ENCODE measurements at places on chromosomes 4 and X.

- peak; percentile 39 for DNase-seq
Measured at GRCh38 chr4:66052426-66052825, 382.1 kb upstream of the EPHA5 start.

DNA sequence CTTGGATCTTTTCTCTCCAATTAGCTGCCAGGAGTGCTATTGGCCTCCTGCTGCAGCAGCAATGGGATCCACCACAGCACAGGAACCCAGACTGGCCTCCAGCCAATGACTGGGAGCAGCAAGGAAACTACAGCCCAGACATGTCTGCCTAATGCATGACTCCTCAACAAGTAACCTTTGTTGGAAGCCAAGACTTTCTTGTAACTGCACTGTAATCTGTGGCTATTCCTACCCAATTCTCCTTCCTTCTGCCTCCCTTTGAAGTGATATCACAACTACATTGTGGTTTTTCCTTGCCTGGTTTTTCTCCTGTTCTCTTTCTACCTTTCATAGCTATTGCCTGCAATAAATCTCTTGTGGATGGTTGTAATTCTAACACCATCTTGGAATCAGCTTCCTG is 39.8 kb downstream of the SNCA start:
- DNase-seq: no peak

DNA sequence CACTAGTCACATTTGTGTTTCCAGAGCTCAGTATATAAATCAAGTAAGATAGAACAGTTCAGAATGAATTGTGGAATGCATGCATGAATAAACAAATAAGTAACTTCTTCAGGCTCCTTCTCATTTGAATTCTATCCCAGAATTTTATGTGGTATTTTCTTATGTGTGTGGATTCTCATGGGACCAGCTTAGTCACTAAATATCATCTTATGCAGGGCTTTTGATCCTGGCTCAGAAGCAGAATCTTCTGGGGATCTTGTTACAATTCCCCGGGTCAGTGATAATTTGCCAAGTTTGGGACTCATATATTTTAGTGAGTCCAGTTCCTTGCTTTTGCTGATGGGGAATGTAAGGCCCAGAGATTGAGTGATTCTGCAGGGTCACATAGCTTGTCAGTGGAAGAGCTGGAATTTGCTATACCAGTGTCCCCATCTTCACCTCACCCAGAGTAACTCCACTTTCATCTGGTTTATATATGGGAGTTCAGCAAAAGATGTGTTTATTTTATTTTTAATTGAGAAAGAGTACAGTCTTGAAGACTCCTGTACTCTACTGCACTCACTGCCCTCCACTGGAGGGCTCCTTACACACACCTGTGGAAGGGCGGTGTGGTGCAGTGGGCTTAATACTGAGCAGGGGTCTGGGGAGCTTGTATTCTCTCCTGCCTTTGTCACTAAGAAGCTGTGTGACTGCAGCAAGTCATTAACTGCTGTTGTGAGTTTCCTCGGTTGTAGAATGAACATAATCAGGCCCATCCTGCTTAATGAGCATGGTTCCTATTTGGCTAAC is 198.2 kb upstream of the CXorf66 start:
- no peak for DNase-seq

GRCh38 chrX:4182408-4182806 is 469.0 kb upstream of the PRKX start:
- DNase-seq: no peak

- DNase-seq: no peak
Measured at GRCh38 chr4:156113138-156113765, 159.6 kb upstream of the CTSO start.

GRCh38 chrX:123060986-123061385 is 123.1 kb upstream of the GRIA3 start:
- DNase-seq: no peak

GRCh38 chr4:14289708-14290107 is 662.2 kb upstream of the BOD1L1 start:
- DNase-seq: no peak

DNA sequence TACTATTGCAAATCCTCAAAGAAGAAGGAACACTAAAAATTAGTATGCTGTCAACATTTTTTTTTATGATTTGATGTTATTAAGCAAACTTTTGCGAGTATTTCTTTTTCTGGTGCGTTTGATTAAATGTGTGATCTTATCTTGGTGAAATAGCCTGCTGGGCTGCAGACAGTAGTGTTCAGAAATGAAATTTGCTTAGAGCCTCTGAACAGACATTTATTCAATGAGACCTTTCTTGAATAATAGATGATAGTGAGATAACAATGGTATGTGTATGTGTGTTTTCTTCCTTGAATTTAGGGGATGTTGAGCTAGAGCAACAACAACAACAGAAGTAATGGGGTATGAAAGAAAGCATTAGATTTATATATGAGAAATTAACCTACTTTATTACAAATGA is 12.7 kb downstream of the ADGRL3 start:
- DNase-seq: no peak

DNA sequence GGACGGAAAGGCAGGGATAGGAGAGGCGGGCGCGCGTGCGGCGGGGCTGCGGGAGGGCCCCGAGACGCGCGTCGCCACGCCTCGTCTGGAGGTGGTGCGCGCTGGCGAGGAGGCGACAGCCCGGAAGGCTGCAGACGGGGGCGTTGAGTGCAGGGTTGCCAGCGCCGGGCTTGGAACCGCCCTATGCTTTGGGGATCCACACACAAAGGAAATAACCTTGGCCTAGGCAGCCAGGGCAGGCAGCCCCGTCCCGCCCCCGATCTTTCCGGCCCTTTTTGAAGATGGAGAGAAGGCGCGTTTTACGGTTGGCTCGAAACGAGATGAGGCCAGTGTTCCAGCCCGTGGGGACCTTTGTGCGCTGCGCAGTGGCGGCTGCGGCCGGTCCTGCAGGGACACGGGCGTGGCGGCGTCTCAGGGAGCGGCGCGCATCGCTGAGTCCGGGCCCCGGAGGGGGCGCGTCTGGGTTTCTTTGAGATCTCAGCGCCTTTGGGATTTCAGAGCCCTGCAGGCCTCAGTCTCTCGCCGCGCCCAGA is 50.8 kb upstream of the TRIM2 start:
- peak; percentile 54 for DNase-seq

GRCh38 chrX:154136627-154137161 is 7.3 kb upstream of the OPN1LW start:
- peak; percentile 73 for DNase-seq

GRCh38 chr4:101972791-101973190 is 182.3 kb downstream of the BANK1 start:
- no peak for DNase-seq

- no peak for DNase-seq
Measured at GRCh38 chrX:30939928-30940327, 50.9 kb upstream of the TAB3 start.

DNA sequence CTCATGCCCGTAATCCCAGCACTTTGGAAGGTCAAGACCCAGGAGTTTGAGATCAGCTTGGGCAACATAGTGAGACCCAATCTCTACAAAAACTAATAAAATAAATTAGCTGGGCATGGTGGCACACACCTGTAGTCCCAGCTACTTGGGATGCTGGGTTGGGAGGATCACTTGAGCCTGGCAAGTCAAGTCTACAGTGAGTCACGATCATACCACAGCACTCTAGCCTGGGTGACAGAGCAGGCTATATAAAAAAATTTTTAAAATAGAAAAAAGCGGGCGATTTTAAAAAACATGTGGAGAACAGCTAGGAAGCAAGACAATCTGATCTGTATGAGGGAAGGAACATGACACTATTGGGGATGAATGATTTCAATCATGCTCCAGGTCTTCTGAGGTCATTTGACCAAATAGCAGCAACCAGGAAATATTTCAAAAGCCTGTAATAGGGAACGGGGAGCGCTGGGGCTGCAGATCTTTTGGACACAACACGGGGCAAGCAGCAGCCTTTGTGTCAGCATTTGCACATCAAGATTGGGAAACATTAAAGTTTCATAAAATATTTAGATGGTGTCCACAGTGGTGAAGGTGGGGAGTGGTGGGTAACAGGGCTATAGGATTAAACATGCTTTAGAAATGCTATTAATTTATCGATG is 48.3 kb upstream of the GUCY1A1 start:
- DNase-seq: no peak

DNA sequence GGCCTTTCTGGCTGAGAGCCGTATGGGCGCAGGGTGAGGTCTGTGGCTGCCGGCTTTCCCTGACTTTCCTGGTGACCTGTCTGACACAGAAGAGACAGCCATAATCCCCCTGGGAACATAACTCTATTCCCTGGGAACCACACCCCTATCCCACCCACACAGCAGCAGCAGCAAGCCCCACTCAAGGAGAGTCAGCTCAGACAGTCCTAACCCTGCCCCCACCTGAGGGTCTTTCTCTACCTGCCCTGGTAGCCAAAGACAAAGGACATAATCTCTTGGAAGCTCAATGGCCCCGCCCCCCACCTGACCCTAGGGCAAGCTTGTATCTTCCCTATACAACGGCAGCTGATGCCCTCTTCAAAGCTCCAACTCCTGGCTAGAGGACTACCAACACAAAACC is 74.6 kb downstream of the PABPC4L start:
- DNase-seq: no peak

DNA sequence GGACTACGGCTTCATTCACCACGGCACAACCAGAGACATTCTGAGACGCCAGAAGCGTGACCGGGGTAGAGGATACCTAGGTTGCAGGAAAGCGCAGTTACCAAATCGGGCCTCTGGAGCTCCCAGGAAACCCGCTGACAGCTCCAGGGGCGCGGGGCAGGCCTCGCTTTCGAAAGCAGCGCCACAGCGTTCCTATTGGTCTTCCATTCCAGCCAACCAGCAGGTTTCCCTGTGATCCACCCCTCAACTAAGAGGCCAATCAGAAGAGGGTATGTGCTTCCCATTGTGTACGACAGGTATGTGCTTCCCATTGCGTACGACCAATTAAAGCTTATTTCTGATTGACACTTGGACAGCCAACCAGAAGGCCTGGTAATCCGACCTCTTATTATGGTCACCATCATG is 14.9 kb downstream of the SNX12 start:
- DNase-seq: no peak

DNA sequence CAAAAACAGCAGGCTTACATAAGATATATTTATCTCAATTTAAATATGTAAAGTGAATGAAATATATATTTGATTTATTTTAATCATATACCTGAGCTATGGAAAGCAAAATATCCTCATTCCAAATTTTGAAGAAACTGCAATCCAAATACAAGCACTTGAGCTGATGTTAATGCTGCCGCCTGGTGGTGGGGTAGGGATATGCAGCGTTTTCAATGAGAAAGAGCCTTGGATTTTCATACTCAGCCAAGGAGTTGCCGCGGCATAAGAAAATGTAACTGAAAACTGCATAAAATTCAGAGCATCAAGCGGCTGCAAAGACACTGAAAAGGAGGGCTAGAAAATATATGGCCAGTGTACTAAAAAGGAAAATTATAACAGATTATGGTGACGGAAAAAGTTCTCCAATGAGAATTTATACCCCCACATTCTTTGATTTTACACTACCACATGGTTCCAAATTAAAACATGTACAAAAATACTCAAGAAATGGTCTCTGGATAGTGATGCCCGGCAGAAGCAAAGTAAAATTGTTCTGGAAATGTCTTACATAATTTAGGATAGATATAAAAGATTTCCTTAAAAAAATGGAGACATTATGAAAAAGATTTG is 660.3 kb upstream of the PITX2 start:
- no peak for DNase-seq

- no peak for DNase-seq
Measured at GRCh38 chr4:91222014-91222413, 1081.8 kb upstream of the GRID2 start.

- no peak for DNase-seq
Measured at GRCh38 chrX:7485061-7485460, 337.1 kb upstream of the PUDP start.

GRCh38 chrX:9659571-9660195 is 106.0 kb downstream of the GPR143 start:
- DNase-seq: no peak

GRCh38 chr4:180341926-180342325 is 1901.3 kb upstream of the TENM3 start:
- no peak for DNase-seq

DNA sequence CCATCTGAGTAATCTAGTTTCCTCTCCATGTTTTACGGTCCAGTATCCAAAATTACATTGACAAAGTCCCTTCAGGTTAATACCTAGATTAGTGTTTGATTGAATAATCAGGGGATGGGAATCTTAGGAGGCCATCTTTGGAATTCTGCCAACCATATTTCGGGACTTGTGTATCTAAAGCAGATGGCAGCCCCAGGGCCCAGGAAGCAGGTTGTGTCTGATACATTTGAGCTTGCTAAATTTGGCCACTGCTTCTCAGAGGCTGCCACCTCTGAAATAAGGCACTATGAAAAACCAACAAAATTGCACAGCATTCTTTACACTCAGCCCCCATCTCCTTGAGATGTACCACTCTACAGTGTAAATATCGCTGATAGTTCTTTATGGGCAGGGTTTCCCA is 102.1 kb downstream of the ASB9 start:
- no peak for DNase-seq

DNA sequence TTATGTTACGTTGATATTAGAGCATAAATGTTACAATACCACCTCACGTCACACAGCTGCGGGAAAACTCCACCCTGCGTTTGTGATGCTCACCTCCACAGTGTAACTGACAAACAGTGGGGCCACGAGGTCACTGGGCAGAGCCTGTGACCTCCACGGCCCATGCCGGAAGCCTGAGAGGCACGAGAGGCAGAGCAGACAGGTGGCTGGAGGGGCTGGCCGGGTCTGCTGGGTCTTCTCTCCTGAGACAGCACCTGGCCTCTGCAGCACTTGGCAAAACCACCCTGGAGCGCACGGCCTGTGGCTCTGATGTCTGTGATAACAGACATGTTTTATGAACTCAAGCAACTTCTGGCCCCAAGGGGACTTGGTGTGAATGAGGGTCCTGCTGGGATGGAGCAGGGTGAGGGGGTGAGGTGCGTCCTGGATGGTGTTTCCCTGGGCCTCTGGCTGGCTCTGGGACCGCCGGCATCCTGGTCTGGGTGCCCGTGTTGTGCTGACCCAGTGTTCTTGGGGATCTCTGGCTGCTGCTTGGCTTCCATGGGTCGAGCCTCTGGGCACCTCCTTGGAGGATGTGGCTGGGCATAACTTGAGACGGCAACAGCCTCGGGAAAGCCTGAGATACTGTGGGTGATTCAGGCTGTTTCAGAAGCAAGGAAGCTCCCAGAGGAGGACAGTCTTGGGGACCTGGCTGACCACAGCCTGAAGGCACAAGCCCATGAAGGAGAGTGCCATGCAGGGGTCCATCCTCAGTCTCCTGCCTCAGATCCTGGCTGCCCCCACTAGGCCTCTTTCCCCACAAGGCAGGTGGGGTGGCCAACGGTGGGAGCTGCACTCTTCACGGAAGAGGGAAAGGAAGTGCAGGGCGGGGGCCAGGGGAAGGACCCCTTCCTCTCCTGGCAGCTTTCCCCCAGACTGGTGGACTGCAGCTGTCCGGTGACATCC is 19.7 kb downstream of the RNF212 start:
- DNase-seq: no peak

- DNase-seq: no peak
Measured at GRCh38 chr4:15153662-15154061, 151.4 kb downstream of the CPEB2 start.

GRCh38 chr4:155548173-155548572 is 118.5 kb upstream of the GUCY1A1 start:
- DNase-seq: no peak

- DNase-seq: no peak
Measured at GRCh38 chr4:91527056-91527455, 776.7 kb upstream of the GRID2 start.

GRCh38 chrX:109927663-109928273 is 75.1 kb upstream of the TMEM164 start:
- no peak for DNase-seq
